ENCODE measurements at places on chromosomes 12 and 14.

DNA sequence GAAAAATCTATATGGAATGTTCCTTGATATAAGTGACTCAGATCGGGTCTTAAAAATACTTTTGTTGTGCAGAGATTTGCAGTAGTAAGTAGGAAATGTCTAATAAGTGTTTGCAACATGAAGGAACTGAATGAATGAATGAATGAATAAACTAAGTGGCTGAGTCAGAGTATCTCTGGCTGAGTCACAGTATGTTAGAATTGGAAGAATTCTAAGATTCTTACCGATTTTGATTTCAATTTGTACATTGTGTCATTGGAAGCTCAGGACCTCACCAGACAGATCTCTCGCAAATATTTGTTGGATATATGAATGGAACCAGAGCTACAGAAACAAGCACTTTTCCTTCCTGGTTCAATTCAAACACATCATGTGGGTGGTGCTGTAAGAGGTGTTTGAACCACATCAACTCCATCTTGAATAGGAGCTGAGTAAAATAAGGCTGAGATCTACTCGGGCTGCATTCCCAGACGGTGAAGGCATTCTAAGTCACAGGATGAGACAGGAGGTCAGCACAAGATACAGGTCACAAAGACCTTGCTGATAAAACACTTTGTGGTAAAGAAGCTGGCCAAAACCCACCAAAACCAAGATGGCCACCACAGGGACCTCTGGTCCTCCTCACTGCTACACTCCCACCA, 123.9 kb upstream of the FOXN3 start:
- DNase-seq, result no peak

DNA sequence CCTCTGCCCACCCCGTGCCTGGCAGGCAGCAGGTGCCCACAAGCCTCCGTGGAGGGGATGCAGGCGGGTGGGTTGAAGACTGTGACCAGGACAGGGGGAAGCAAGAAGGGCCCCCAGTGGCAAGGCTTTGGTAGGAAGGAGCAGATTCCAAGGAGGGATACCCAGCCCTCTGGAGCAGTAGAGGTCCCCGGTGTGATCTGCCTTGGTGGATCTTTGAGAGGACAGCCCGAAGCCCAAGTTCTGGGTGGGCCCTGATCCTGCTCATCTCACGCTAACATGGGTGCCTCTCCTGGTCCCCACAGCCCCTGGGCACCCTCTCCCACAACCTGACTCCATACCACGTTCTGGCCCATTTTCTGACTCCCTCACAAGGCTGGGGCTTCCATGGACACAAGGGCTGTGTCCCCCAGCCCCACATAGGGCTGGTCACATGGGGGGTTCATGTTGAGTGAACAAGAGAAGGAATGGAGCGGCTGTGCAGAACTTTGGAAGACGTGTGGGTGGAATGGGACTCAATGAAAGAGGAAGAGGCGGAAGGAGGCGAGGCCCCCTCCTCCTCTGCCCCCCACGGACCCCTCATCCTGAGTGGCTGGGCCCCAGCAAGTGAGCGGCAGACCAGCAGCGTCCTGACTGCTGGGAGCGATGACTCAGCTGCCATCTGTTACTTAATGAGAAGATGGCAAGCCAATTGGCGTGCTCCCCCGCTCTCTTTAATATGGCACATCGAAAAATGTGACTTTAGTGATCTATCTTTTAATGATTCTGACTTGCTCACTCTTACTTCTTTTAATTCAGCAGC, 77.0 kb upstream of the BCL11B start:
- DNase-seq, result no peak

- no peak for DNase-seq
These were observed 58.2 kb downstream of the OSBPL8 start for GRCh38 chr12:76501390-76501789.

DNA sequence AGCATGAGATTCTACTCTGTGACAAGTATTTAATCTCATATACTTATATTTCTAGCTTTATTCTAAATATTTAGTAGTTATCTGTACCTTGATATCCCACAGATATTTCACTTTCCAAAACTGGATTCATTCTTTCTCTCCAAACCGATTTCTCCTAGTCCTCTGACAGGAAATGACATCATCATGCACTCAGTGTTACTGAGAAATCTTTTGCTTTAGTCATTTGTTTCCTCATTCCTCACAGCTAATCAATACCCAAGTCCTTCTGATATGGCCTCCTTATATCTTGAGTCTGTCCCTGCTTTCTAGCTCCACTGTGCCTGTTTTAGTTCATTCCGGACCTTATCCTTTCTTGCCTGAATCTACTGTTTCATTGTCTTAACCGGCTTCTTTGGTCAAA, 39.4 kb upstream of the E2F7 start:
- no peak for DNase-seq

DNA sequence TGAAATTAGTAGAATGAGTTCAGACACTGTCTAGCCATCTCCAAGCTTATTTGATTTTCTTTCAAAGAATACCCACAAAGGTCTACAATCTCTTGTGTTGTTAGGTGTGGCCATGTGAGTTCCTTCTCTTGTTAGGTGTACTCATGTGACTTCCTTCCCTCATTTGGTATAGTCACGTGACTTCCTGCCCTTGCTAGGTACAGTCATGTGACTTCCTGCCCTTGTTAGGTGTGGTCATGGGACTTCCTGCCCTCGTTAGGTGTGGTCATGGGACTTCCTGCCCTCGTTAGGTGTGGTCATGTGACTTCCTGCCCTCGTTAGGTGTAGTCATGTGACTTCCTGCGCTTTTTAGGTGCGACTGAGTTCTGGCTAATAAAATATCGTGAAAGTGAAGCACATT, 179.6 kb downstream of the TMX1 start:
- peak; percentile 0 for DNase-seq

DNA sequence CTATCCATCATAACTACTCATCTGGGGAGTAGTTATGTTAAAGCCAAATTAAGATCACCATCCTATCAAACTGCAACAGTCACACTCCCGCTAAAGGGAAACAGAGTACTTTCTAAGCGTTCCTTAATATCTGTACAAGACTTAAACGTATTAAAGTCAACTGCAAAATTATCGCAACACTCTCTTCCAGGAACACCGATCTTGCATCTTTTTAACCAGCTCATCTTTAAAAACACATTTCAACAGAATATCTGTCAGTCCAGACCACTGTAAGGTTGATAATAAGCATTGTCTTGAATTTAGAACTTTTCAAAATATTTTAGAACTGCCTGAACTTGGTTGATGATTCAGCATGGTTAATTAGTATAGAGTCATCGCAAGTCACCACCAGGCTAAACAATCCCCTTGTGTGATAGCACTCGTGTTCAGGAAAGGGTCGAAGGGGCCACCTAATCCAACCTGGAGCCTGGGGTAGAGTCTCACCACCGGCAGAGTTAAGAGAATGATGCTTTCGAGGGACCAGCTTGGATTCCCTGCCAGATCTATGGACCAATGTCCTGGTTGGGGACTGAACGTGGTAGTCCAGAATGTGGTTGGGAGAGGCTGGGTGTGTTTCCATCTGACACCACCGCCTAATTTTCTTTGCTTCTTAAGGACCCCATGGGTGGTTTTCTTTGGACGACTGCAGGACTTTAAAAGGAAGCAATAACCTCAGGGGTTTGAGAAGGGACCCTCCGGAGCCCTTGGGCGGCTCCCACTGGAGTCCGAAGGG, 890 bp downstream of the SPTLC2 start:
- DNase-seq, result no peak

DNA sequence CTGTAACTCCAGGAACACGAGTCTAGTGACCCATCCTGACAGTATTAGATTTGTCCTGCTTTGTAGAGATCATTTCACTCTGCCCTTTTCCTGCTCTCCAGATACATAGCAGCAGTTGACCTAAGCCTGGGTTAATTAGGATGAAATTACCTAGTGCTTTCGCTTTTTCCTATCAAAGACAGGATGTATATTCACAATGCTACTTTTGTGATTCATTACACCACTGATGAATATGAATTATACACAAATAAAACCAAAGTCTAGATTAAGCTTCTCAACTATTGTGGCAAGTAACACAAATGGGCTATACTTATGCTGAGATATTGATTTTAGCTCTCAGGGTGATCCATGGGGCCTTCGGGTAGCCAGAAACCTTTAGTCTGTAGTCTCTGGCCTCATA, 17.9 kb downstream of the CERS5 start:
- no peak for DNase-seq

GRCh38 chr14:96734076-96734622, 63.0 kb upstream of the VRK1 start:
- no peak for DNase-seq

DNA sequence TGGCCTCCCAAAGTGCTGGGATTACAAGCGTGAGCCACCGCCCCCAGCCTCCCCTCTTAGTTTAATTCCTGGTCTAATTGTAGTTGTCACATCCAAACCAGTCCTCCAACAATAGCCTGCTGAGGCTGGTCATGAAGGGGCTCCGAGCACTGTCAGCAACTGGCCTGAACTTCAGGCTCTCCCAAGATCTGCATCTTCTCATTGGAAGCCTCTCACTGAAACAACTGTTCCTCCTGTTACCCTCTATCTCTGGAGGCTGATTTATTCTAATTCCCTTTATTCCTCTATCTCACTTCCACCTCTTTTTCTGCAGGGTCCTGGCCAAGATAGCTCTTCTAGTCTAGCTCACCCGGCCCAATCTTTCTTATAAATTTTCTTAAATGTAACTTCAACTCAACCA, 89.4 kb downstream of the DUSP16 start:
- no peak for DNase-seq

- no peak for DNase-seq
These were observed 11.7 kb downstream of the COCH start for GRCh38 chr14:30885840-30886740.

DNA sequence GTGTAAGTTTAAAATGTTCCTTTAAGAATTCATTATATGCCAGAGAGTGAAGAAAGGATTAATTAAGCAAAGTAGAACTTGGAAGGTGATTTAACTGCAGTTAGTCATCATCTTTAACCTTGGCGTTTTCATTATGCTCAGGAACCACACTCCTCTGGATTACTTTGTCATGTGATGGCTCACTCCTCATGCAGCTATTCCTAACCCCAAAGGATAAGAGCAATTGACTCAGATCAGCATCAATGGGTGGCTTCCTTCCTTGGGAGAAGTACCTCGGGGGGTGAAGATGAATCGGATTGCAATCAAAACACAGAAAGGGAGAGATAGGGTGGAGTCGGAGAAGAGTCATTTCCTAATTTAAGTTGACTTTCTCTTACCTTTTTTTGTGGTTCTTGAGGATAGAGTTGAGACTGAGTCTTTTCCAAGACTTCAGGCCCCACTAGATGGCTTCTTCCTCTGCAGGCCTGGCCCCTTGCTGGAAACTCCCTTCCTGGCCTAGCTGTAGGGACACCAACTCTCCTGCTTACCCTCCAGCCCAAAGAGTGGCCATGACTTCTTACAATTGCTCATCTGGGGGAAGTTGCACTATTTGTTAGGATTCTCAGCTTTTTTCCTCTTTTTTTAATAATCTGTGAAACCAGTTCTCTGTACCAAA, 238.6 kb upstream of the DDHD1 start:
- no peak for DNase-seq

DNA sequence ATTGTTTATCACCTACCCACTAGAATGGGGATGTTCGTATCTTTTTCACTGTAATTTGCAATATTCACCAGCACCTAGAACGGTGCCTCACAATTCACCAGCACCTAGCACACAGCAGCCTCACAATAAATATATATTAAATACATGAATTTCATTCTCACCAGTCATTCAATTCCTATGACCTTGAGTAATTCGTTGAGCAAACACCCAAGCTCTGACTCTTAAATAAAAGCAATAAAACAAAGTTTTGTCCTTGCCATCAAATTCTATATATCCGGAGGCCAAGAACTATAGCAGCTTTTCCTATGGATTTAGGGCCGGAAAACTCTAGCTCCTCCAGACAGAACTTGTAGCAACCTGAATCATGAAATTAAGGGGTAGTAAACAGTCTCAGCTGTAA, 981 bp downstream of the VTI1B start:
- DNase-seq, result no peak

- peak; percentile 49 for DNase-seq
These were observed 15.9 kb downstream of the RNASE2 start for GRCh38 chr14:20970983-20971704.

- DNase-seq, result no peak
These were observed 105.9 kb downstream of the MGST1 start for GRCh38 chr12:16453319-16453718.

DNA sequence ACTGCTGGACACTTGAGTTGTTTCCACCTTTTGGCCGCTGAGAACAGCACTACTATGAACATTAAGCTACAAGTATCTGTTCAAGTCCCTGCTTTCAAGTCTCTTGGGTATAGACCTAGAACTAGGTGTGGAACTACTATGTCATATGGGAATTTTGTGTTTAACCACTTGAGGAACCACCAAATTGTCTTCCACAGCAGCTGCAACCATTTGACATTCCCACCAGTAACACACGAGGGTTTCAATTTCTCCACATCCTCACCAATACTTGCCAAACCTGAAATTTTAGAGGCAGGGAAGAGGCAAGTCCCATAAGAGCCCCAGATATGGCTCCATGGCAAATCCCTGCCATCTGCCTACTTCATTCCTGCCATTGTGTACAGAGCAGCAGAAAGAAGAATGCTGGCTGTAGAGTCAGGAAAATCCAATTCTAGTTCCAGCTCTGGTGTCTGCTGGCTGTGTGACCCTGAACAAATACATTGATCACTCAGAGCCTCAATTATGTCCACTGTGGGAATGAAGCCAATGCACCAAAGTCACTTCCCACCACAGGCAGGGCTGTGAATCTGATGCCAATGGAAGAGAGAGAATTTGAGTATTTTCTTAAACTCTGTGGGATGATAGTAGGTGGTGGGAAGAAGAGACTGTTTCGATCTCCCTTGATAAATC, 17.8 kb downstream of the PITPNM2 start:
- DNase-seq, result no peak

- DNase-seq, result no peak
These were observed 34.9 kb downstream of the PTPN21 start for GRCh38 chr14:88519907-88520306.

GRCh38 chr14:33556382-33557121, 394.3 kb downstream of the EGLN3 start:
- no peak for DNase-seq

GRCh38 chr14:70269582-70269981, 80.8 kb upstream of the SLC8A3 start:
- no peak for DNase-seq

GRCh38 chr12:95653771-95654546, 102.7 kb upstream of the USP44 start:
- no peak for DNase-seq

DNA sequence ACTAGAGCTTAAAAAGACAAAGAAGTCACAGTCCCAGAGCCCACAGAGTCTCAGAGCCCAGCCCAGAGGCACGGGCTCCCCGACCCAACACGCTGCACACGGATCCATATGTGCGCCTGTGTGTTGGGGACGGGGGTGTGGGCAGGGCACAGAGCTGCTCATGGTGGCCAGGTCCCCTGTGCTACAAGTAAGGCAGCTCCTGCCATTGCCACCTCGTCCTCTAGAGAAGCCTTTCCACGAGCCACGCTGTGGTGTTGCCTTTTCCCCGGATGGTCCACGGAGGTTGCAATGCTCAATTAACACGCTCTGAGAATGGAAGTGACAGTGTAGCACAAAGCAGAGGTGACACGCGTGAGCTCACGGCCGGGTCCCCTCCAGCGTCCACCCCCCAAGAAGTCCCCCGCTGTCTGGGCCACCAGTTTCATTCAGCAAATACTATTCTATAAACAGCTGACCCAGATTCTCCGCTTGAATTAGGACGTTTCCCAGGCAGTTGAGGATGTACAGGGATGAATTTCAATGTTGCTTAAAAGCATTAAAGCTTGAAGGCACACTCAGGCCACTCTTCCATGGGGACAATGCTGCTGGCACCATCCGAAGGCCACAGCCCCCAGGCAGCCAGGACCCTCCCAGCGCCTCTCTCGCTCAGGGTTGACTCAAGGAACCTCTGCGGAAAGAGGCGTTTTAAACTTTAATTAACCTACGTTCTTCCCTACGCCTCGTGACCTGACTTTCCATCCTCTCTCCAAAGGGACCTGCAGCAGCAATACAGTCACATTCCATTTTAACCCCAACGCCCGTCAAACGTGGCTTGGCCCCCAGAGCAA, 22.7 kb upstream of the EIF5 start:
- no peak for DNase-seq

Data from stimulated activated CD8-positive, alpha-beta memory T cell treated with anti-CD3 and anti-CD28 coated beads, Interleukin-15, amount 100 ng/mL, for 1 hour (primary cell).